ENCODE measurements at places on chromosomes 4 and X.

DNA sequence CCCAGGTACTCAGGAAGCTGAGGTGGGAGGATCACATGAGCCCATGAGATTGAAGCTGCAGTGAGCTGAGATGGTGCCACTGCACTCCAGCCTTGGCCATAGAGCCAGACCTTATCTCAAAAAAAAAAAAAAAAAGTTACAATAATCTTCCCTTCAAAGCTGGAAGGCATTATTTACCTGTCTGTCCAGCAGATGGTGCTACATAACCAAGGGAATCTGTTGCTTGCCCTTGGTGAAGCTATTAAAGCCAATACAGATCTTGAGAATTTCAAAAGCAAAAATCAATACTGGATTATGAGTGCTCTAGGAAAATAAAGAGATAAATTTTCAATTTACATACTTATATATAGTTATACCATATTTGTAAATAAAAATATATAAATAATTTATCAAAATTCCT is 25.9 kb downstream of the PKD2 start:
- peak; percentile 30 for DNase-seq

- peak; percentile 87 for DNase-seq
Observed at GRCh38 chr4:25312496-25313200, at the start of gene ZCCHC4. ZCCHC4 (plus strand) TSS chr4:25312774; CDS start chr4:25312810, 36 bp downstream.

DNA sequence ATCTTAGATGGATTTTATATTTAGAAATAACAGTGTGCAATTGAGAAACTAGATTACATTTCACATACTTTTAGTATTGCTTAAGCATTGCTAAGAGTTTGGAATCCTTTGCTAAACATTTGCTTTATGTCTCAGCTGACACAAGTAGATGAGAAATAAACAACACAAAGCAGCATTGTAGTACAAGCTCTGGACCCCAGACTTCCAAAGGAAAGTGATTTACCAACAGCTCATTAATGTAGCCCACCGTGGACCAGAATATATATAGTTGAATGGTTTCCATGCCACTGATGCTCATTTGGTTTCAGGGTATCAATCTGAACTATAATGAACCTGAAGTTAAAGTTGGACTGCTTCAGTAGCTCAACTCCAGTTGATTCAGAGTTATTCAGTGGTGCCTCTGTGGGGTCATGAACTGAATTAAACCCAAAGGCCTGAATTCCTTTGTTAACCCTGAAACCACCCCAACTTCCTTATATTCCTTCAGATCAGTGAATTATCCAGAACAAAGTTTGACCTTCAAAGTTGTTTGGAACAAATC is 132.1 kb upstream of the NEIL3 start:
- DNase-seq = no peak

- no peak for DNase-seq
Observed at GRCh38 chrX:147403040-147403439, 508.7 kb upstream of the FMR1 start.

DNA sequence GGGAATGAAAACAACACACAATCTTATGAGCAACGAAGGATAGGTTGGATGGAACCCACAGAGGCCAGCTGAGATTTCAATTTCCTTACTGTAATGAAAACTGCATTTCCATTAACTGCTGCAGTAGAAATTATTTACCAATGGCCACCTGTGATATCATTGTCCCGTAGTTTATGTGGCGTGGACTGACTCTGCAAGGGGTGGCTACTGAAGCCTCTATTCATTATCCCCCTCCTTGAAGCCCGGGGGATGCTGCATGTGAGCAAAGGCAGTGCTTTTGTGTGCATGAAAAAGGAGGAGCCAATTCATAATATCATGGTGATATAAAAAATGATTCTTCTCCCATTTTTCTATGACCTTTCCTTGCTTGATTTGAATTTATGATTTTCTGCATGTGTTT is 207.8 kb downstream of the PTTG2 start:
- no peak for DNase-seq

- DNase-seq = no peak
Observed at GRCh38 chr4:137124278-137124932, 407.9 kb downstream of the PCDH18 start.

GRCh38 chr4:81049907-81050306 is 19.4 kb downstream of the BMP3 start:
- no peak for DNase-seq

DNA sequence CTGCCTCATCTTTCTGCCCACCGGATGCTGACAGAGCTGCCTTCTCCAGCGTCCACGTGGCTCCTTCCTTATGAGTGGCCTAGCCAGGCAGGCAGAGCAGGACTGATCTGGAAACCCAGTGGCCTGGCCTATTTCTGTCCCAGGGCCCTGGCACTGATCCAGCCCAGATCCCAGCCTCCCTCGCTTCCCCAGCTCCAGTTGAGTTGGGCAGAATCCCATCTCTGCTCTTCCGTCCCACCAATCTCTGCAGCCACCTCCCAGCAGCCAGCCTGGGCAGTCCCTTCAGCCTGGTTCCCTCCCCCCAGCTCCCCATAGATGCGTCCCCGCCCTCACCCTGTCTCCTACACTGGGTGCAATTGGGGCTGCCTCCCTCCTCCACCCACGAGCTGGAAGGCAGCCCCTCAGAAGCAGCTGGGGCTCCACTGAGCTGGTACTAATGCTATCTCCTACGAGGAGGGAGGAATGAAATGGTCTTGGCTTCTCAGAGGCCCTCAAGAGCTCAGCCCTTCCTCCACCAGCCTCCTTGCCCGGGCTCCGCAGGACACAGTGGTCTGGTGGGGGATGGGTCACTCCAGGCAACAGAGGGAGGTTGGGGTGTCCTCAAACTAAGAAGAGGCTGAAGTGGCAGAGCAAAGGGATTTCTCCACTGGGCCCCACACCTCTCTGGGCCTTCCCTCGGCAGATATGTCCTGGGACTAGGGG is 94.2 kb downstream of the PJA1 start:
- DNase-seq = no peak

- DNase-seq = no peak
Observed at GRCh38 chr4:98557194-98557892, 101.1 kb downstream of the TSPAN5 start.

DNA sequence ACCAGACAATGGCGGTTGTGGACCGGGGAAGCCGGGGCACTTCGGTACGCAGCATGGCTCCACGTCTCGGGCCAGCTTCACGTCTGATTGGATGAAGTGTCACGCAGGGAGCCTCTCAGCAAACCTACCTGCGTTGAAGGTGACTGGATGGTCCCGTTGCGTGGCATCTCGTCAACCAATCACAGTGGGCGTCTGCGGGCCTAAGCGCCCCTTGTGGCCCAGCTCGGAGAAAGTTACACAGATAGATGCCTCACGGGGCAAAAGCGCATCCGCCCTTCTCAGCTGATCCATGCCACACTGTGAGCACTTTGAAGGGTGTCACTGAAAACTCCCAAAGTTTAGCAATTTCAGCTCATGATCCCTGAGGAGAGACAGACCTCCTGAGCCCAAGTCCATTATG is at the start of gene H2BW1:
TSS of gene H2BW1 (minus strand) at position 103 of the 400 bp plus-strand sequence. CDS start 132 bp downstream, outside the sequence.
- DNase-seq = no peak

DNA sequence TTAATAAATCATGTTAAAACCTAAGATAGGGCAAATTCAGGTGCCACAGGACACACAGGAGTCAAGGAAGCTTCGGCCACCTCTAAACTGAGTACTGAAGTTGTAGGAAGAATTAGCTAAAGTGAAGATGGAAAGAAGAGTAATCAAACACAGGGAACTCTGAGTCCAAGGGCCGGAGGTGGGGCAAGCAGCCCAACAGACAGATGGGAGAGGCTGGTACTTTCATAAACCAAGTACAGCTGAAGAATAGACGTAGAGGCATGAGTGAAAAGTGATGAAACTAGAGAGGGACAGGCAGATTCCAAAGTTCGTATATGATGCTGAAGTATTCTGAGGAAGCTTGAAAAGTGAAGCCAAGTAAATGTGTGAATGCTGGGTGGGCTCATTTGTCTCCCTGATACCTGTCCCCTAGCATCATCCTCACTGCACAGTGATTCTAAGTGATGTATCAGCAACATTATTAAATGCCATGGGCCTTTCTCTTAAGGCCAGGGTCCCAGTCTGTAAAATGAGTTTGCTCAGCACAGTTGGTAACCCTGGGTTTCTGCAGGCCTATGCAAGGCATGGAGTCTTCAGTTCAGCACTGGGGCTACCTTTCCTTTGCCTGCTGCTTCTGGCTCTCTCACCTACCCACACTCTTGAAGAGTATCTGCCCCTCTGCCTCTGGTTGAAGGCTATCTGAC is 203.3 kb downstream of the NR3C2 start:
- DNase-seq = no peak

GRCh38 chr4:39054497-39054896 is 7.5 kb upstream of the KLHL5 start:
- DNase-seq = no peak

- DNase-seq = no peak
Observed at GRCh38 chr4:176052744-176053143, 12.9 kb upstream of the WDR17 start.

GRCh38 chr4:34196375-34196774 is 2047.9 kb downstream of the ARAP2 start:
- DNase-seq = no peak

DNA sequence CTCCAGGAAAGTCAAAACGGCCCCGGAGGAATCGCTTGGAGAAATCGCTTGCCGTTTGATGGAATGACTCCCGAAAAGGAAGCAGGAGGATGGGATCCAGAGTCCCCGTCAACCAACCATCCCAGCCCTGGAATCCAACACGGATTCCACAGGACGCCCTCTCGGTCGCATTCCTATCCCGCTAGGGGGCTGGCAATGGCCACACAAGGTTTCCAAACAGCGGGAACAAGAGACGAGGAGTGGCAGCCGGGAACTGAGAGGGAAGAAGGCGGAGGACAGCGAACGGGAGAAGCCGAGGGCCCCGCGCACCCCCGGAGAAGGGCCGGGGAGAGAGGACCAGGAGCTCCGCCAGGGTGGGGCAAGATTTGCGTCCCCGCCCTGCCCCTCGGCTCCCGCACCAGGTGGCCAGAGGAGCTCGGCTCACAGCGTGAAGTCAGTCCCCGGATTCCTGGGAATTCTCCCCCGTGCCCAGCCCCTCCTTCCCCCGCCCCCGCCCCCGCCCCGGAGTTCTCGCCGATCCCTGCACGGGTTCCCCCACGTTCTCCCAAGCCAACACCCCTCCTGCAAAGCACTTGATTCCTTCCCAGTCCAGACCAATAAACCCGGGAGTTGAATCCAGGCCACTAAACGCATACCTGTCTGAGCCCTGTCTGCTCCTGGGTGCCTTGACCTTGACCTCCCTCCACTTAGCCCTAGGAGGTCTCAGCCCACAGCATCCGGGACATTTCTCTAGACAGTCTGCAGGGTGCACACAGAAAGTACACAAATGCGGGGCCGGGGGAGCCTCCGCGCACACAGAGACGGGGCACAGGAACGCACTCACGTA is 1.4 kb downstream of the PDZD4 start:
- DNase-seq = no peak

Measured in activated CD4-positive, alpha-beta T cell treated with anti-CD3 and anti-CD28 coated beads for 4 hours (primary cell).